ENCODE measurements at places on chromosomes 3 and 15.

GRCh38 chr3:168096210-168096652, 507 bp upstream of the GOLIM4 start:
- DNase-seq, result peak; percentile 56

DNA sequence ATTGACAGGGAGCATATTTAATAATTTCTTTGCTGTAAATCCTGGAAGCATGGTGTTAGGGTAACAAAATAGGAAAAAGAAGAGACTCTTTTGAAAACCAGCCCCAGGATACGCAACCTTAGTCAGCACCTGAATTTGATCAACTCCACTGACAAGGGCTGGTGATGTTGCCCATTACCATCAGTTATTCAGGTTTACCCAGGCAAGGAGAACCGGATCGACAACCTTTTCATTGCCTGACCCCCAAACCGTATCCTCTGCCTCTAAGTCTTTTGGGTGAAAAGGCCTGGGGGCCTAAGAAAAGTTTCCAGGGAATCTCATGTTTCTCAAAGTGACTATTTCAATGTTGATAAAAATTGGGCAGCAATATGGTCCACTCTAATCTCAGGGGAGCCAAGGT, 313.3 kb downstream of the KBTBD8 start:
- no peak for DNase-seq

- no peak for DNase-seq
Observed at GRCh38 chr15:82763361-82764116, 42.3 kb downstream of the FSD2 start.

- no peak for DNase-seq
Observed at GRCh38 chr3:44396200-44397171, 57.9 kb downstream of the TCAIM start.

GRCh38 chr3:27728195-27729087, 6.3 kb upstream of the EOMES start:
- peak; percentile 30 for DNase-seq

- DNase-seq, result no peak
Observed at GRCh38 chr15:92883876-92884435, 16.2 kb upstream of the CHD2 start.

DNA sequence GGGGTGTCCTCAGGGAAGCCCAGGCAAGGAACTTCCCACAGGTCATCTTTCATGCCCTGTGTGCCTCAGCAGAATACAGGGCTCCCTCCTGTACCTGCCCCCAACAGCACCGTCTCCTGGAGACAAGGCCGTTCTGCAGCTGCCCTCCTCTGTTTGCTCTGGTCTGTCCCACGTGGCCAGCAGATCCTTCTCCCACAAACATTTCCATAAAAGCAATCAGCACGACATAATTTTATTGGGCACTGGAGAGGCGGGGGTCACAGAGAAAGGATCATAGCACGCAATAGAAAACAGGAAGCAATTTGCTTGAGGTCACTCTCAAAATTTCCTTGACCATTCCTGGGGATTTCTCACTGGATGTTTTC, 29.4 kb downstream of the STARD5 start:
- no peak for DNase-seq

DNA sequence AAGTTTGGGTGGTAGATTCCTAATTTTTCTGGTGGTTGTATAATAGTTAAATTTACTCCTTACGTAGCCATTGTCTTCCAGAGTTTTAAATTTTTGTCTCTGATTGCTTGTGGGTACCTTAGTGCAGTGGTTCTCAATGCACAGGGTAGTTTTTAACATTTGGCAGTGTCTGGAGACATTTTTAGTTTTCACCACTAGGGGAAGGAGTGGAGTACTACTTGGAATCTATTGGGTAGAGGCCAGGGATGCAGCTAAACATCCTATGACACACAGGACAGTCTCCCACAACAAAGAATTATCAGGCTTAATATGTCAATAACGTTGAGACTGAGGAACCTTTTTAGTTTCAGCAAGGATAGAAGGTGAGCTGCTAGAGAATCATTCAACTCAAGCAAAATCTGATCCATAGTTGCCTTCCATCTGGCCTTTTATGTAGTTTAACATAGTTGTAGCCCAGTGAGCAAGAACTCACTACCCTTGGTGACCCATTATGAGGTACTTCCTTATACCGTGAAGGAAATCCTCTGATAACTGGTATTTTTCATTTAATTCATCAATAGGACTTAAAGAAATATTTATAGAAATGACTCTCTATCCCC, 8.6 kb upstream of the STX19 start:
- DNase-seq, result no peak

DNA sequence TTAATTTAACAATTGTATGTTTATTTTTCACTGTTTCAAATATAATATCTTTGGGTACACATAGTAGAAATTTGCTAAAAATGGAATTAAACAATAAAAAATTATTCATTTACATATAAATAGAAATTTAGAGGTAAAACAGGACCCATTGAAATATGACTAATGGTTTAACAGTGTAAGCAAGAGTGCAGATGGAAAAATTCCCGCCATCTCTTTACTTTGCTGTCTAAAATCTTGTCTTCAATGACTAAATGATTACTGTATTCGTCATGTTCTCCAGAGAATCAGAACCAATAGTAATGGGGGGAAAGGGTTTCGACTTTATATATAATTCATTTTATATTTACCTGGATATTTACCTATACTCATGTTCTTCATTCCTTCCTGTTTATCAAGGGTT, 163.1 kb downstream of the IL1RAP start:
- DNase-seq, result no peak

DNA sequence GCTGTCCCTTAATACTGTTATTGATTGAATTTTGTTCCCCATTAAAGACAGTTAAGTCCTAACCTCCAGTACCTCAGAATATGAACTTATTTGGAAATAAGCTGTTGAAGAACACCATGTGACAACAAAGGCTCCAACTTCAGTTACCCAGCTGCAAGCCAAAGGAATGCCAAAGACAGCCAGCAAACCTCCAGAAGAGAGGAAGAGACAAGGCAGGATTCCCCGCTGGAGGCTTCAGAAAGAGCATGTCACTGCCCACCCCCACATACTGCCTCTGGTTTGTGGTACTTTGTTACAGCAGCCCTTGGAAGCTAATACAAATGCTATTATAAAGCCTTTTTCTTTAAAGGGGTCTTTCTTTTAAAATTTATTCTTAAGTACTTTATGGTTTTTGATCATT, 18.4 kb upstream of the NEK10 start:
- DNase-seq, result no peak

DNA sequence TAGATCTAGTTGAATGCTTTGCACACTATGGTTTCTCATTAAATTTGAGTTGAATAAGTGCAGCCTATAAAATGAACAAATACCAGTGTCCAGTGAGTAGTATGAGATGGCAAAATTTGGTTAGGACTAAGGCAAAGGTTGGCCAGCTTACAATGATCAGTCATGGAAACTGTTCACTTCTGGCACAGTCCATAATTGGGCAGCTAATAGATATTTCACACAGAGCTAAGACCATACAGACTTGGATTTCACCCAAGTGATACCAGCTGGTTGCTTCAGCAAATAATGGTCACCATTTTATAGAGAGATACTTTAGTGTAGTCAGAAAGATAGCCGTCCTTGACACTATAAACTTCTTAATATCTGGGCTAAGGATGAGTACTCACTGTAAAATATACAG, 15.7 kb downstream of the GAP43 start:
- DNase-seq, result no peak

DNA sequence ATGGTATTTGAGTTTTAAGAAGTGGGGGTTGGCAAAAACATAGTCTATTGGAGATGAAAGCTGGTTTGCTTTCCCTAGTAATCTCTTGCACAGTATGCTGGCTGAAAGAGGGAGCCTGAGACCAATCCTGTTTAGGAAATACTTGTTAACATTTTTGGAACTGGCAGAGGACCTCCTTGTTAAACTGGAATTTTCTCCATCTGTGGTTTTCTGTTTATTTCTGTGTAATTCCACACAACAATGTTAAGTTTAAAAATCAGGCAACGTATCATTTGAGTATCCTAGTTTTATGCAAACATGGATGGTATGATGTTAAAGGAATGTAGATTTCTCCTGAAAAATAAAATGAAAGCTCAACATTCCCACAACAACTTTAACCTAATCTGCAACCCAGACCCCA, 536.0 kb upstream of the TBL1XR1 start:
- DNase-seq, result no peak

DNA sequence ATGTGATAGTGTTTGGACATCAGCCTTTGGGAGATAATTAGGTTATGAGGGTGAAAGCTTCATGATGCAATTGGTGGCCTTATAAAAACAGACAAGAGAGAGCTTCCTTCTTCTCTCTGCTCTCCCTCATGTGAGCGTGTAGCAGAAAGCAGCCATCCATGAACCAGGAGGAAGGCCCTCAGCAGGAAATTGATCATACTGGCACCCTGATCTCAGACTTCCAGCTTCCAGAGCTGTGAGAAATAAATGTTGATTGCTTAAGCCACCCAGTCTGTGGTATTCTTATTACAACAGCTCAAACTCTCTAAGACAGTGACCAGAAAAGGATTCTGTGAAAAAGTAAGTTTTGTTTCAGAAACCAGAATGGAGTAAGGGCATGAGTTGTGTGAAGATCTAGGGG, 13.3 kb downstream of the STAC start:
- no peak for DNase-seq

DNA sequence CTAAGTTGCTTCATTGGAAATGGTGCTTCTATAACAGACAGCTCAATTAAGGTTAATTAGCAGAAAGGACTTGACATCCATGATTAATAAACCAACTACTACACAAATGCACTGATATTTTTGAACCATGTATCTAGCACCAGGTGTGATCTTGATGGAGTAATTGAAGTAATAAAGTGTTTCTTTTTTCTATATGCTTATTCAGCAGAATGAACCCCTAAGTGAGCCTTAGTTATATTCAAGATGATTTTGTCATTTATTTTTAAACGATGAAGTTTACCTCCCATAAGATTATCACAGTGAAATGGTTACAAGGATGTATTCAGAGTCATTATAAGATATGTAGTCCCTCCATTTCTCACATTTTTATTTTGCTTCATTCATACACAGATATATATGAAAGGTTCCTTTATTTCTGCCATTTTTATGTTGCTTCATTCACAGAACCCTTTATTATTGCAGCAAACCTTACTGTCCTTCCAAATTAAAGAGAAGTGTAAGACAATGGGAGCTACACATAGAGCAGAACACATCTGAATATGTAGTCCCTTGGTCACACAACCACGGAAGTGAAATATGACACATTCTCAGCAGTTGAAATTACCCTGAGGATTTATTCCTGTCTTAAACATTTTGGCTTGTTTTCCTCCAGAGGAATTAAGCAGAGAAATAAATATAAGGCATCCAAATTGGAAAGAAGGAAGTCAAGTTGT, 295.0 kb downstream of the RAP2B start:
- no peak for DNase-seq

GRCh38 chr3:13072600-13073325, 466 bp downstream of the IQSEC1 start:
- DNase-seq, result peak; percentile 42

GRCh38 chr3:172213200-172213599, 173.8 kb downstream of the FNDC3B start:
- peak; percentile 28 for DNase-seq

GRCh38 chr3:29348316-29348715, 67.4 kb downstream of the RBMS3 start:
- DNase-seq, result no peak

DNA sequence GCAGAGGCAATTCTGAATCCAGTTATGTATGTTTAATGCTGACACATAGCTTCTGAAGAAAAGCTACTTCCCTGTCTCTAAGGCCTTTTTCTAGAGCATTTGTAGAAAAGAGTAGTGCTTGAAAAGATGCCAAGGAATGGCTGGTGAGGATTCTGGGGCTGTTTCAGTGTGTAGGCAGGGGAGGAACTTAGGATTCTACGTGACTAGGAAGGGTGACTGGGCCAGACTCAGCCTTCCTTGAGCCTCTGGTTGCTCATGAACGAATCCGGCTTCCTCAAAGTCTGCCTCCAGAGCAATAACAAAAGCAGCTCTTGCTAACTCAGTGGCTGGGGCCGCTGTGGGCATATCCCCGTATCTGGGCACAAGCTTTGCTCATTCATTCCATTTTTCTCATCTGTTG, 104.8 kb upstream of the WNT5A start:
- no peak for DNase-seq

DNA sequence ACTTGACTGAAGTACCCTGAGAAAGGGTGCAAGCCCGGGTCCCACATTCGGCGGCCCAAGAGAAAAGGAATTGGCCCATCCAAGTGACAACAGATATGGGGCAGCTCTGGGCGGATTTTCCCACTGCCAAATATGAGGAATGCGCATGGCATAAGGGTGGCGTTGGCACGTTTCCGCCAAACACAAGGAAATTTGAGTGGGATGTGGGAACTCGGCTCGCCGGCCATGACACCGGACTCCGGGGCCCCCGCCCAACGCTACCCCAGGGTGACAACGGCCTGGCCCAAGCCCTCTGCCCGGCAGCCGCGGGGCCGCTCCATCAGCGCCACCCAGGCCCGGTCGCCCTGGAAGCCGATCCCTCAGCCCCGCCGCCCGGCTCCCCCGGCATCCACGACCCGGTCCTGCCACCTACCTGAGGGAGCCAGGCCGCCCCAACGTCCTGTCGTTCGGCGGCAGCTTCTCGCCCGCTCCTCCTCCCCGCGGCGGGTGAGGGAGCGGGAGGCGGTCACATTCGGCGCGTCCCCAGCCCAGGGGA, 449 bp downstream of the RAF1 start:
- DNase-seq, result peak; percentile 59

- no peak for DNase-seq
Observed at GRCh38 chr3:189027626-189028155, 144.1 kb upstream of the TPRG1 start.

GRCh38 chr15:90071220-90071807, 31.0 kb downstream of the IDH2 start:
- peak; percentile 81 for DNase-seq

GRCh38 chr3:101814835-101815234, 34.5 kb upstream of the NFKBIZ start:
- no peak for DNase-seq

DNA sequence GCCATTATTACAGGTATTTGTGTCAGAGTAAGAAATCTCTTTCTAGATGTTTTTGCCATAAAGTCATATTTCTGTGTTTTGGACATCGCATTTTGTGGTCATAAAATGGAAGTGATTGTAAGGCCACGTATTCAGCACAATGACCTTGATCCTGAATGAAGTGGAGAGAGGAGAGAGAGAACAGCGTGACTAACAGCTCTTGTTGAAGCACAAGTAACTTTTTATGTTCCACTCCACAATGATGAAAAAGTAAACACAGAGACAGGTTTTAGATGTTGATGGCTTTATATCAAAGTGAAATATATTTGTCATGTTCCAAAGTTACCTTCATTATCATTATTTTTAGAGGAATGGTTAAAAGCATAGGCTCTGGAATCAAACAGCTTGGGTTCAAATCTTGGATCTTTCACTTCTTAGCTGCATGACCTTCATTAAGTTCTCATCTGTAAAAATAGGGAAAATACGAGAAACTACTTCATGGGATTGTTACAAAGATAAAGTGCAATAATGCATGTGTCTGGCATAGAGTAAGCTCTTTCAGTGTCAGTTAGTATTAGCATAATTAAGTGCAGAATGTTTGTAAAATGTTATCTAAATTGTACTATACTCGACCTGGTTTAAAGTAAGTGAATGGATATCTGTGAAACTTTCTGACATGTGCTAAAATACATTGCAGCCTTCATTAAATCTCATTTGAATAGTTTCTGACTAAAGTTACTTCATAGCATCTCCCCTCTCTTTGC, 341.5 kb upstream of the DNAJC19 start:
- DNase-seq, result no peak

Measured in GM20000 (cell line).